ENCODE measurements at places on chromosomes 7 and 10.

- no peak for DNase-seq
These were observed 621.9 kb downstream of the ACTR3B start for GRCh38 chr7:153381275-153382040.

DNA sequence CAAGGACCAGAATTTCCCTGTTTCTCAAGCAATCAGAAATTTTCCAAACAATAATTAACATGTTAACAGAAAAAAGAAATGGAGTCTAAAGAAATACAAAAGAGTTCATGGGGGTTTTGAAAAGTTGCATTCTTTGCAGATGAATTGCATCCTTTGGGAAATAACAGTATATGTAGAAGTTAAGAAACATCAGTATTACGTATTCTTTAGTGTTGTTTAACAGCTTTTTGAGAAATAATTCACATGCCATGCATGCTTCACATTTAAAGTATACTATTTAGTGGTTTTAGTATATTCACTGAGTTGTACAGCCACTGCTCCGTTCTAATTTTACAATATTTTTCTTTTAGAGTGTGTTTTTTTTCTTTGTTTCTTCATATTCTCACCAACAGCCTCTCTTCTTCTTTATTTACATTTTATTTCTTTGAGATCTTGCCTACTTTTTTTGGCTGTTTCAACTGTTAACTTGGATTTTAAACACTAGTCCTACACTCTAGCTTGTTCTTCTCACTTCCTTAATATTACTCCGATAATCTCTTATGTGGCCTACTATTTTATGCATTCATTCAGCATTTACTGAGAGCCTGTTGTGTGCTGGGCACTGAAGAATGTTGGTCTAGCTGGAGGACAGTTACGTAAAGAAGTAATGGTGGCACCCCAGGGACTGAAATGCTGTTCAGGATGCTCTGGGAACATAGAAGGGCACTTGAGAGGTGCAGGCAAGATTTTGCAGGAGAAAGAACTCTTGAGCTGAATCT lies 330.1 kb downstream of the EXOC4 start:
- no peak for DNase-seq

DNA sequence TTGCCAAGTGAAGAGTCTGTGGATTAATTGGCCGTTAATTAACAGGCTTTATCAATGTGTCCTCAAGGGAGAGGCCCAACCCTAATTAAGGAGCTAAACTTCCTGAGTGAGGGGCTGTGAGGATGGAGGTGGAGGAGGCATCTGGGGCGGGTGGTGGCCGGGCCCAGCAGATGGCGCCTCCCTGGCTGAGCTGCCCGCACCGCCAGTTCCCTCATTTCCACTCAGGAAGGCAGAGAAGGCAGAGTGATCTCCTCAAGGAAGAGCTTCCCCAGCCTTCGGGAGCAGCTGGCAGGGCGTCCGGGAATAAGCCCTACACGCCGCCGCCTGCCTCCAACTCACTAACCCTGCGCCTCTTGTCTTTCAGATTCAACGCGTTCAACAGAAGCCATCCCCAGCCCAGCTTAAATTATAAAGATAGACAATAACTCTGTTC lies 112.2 kb downstream of the CYTH3 start:
- DNase-seq: no peak

GRCh38 chr10:100886963-100887362 lies 25.8 kb upstream of the SLF2 start:
- DNase-seq: no peak

DNA sequence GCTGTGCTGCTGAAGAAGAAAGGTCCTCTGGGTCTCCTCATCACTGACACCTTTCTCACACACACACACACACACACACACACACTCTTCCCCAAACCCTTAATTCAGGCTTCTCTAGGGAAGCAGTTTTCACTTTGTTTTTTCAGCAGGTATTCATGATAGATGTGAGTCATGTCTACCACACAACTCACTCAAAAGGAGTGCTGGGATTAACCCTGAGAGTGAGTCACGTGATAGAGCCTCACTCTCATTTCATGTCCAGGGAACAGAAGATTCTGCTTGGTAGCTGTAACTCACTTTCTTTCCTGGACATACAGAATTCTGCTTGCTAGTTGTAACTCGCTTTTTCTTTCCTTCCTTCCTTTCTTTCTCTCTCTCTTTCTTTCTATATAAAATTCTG lies 45.4 kb downstream of the VIM start:
- DNase-seq: peak; percentile 1

DNA sequence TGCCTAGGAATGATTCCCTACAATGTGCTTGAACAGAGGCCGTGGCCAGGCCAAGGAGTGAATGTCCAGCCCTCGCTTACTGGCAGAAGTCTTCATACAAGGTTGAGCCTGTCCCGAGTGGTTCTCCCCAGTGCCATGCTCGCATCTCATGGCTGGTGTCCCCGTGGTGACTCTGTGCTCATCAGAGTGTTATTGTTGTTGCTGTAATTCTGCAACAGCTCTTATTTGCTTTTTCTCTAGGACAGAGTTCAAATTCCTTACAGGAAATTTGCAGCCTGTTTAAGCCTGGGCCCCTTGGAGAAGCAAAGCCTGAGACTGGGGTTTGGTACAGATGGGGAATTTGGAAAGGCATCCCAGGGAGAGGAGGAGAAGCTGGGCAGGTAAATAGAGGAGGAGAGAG lies 157.7 kb upstream of the PRR15 start:
- DNase-seq: no peak

All from activated T-cell treated with anti-CD3 and anti-CD28 coated beads for 24 hours (primary cell).